ENCODE measurements at places on chromosomes 5 and 9.

GRCh38 chr9:104740621-104741020 is 6.9 kb upstream of the NIPSNAP3A start:
- peaks cover 2% of the 10 kb centered on the region for H3K4me1 ChIP-seq
- H3K27ac ChIP-seq: no peak overlapping the region

DNA sequence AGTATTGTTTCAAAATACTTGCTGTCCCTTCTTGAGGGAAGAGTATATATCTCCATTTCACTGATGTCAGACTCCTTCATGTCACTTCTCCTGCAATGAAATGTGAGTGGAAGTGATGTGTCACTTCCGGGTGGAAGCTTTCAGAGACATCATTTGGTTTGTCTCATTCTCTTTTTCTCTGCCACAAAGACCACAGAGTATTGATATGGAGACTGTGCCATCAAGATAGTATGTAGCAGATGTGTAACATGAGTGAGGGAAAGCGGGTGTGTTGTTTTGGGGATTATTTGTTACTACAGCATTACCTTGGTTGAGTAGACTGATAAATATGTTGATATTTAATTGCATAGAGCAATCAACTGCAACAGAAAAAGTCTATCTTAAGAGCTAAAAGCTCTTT is 169.8 kb downstream of the FBXL7 start:
- no peaks in the 10 kb centered on the region for H3K36me3 ChIP-seq
- H3K4me3 ChIP-seq: no peak overlapping the region
- H3K27ac ChIP-seq: no peak overlapping the region
- H3K4me1 ChIP-seq: no peaks in the 10 kb centered on the region
- DNase-seq: no peak
- H3K27me3 ChIP-seq: no peaks in the 10 kb centered on the region

- H3K36me3 ChIP-seq: no peaks in the 10 kb centered on the region
- no peaks in the 10 kb centered on the region for H3K4me1 ChIP-seq
- H3K27ac ChIP-seq: no peak overlapping the region
- no peaks in the 10 kb centered on the region for H3K27me3 ChIP-seq
Observed at GRCh38 chr5:4953576-4953975, 186.6 kb upstream of the ADAMTS16 start.

- no peaks in the 10 kb centered on the region for H3K27me3 ChIP-seq
- H3K4me1 ChIP-seq: no peaks in the 10 kb centered on the region
- no peaks in the 10 kb centered on the region for H3K36me3 ChIP-seq
Observed at GRCh38 chr5:173835131-173835530, 53.0 kb upstream of the CPEB4 start.

GRCh38 chr5:15893866-15894265 is 285.7 kb downstream of the MARCHF11 start:
- DNase-seq: no peak
- no peaks in the 10 kb centered on the region for H3K4me1 ChIP-seq
- no peak overlapping the region for H3K4me3 ChIP-seq
- no peak overlapping the region for H3K27ac ChIP-seq
- H3K36me3 ChIP-seq: no peaks in the 10 kb centered on the region
- no peaks in the 10 kb centered on the region for H3K27me3 ChIP-seq

- H3K4me1 ChIP-seq: no peaks in the 10 kb centered on the region
- DNase-seq: no peak
- no peak overlapping the region for H3K27ac ChIP-seq
Observed at GRCh38 chr9:86604741-86605140, 250.5 kb upstream of the TUT7 start.

DNA sequence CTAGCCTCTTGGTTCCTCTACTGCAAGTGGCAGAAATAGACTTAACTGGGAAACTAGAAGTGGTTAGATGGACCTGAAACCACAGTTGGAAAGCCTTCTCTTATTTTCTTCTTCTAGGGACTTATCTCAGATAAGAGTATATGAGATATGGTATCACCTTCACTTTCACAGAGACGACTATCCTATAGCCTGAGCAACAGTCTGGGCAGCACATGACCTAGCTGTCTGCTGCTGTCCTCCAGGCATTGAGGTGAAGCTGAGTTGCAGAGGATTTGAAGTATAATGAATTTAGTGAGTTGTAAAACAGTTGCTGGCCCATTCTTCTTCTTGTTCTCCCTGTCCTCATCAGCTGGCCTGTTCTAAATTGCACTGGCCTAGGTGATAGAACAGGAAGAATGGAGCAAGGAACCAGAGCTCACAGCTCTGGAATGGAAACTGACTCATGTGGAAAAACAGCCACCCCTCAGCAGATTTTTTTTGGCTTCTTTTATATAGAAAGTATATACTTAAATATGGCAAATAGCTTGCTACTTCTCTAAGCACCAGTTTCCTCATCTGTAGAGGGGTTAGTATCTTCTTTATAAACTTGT is 27.8 kb downstream of the RECK start:
- H3K4me1 ChIP-seq: peaks cover 5% of the 10 kb centered on the region
- H3K36me3 ChIP-seq: peaks cover 15% of the 10 kb centered on the region
- H3K27me3 ChIP-seq: no peaks in the 10 kb centered on the region

- H3K27me3 ChIP-seq: no peaks in the 10 kb centered on the region
- H3K27ac ChIP-seq: no peak overlapping the region
- H3K4me3 ChIP-seq: no peak overlapping the region
Observed at GRCh38 chr5:95261437-95262175, 23.3 kb downstream of the MCTP1 start.

DNA sequence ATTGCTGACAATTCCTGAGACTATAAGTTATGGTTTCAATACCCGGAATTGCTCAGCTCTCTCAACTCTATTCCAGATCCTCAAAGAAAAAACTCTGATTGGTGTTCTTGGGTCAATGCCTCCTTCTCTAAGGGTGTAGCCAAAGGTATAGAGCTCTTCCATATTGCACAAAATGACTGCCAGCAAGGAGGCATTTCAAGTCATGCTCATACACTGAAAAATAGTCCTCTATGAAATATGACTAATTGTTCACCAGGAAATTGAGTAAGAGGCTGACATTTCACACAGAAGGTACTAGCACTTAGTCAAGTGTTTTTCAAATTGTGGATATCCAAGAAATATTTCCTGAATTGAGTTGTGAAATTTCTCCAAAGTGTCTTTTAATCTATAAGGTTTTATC is 111.1 kb upstream of the KLF9 start:
- H3K36me3 ChIP-seq: peaks cover 12% of the 10 kb centered on the region
- DNase-seq: no peak
- H3K4me1 ChIP-seq: peaks cover 11% of the 10 kb centered on the region
- no peaks in the 10 kb centered on the region for H3K27me3 ChIP-seq

DNA sequence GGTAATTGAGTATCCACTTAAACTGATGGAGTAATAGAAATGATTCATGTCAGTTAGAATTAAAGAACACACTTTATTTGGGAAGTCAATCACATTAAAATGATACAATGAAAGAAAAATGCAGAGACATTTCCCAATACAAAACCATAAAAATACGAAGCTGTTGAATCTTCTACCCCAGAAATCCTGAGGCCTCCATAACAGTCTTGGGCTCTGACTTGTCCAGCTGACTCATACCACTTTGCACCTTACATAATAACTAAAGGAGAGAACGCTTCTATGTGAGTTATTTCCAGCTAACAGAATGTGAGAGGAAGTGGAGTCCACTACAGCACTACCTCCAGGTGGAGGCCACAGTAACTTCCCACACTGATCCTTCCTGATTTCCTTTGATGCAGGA is 305.0 kb downstream of the MRPS30 start:
- DNase-seq: no peak
- no peaks in the 10 kb centered on the region for H3K36me3 ChIP-seq
- H3K4me3 ChIP-seq: no peak overlapping the region
- H3K27ac ChIP-seq: no peak overlapping the region
- no peaks in the 10 kb centered on the region for H3K27me3 ChIP-seq

- no peak overlapping the region for H3K4me3 ChIP-seq
- H3K27me3 ChIP-seq: no peaks in the 10 kb centered on the region
- H3K4me1 ChIP-seq: no peaks in the 10 kb centered on the region
Observed at GRCh38 chr9:107684224-107684623, 194.7 kb upstream of the KLF4 start.

GRCh38 chr5:177025101-177025601 is 2.7 kb downstream of the ZNF346 start:
- peaks cover 44% of the 10 kb centered on the region for H3K36me3 ChIP-seq
- H3K4me3 ChIP-seq: no peak overlapping the region
- peaks cover 38% of the 10 kb centered on the region for H3K4me1 ChIP-seq
- H3K27ac ChIP-seq: no peak overlapping the region
- no peak for DNase-seq

GRCh38 chr5:1007221-1007680 is 1.4 kb upstream of the NKD2 start:
- peaks cover 56% of the 10 kb centered on the region for H3K27me3 ChIP-seq
- DNase-seq: no peak
- H3K27ac ChIP-seq: no peak overlapping the region
- peaks cover 36% of the 10 kb centered on the region for H3K4me1 ChIP-seq
- no peak overlapping the region for H3K4me3 ChIP-seq
- H3K36me3 ChIP-seq: no peaks in the 10 kb centered on the region

- H3K27me3 ChIP-seq: no peaks in the 10 kb centered on the region
- DNase-seq: no peak
- no peaks in the 10 kb centered on the region for H3K36me3 ChIP-seq
- H3K4me1 ChIP-seq: no peaks in the 10 kb centered on the region
- no peak overlapping the region for H3K4me3 ChIP-seq
- H3K27ac ChIP-seq: no peak overlapping the region
Observed at GRCh38 chr9:134943836-134944235, 26.1 kb upstream of the FCN1 start.

- peaks cover 27% of the 10 kb centered on the region for H3K4me1 ChIP-seq
- peaks cover 10% of the 10 kb centered on the region for H3K36me3 ChIP-seq
- peak overlapping the region; percentile 92 for H3K4me3 ChIP-seq
- DNase-seq: no peak
- no peaks in the 10 kb centered on the region for H3K27me3 ChIP-seq
Observed at GRCh38 chr9:129036923-129037766, 719 bp downstream of the MIGA2 start.

DNA sequence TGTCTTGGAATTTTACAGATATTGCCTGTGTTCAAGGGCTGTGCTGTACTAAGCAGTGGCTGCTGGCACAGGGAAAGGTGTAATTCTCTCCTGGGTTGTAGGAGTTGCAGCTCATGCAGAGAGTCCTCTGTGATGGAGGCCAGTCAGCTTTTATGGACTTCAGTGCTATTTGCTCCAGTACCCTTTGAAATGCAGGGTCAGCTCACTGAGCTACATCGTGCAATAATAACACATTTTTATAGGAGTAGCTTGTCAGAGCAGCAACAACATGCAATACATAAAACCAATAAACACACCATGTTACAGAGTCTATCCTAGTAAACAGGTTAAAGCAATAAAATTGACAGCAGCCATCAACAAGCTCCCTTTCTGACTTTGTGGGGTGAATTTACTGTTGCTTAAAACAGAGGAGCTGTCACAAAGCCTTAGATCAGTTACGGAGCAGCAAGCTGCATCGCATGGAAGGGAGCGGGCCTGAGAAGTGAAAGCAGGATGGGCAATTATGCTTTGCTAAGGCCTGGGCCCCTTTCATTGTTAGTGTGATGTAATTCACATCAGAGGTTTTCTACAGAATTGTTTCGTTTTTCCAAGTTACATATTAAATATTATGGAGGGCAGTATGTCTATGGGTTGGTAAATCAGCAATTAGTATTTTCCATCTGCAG is 16.8 kb downstream of the CD180 start:
- peaks cover 52% of the 10 kb centered on the region for H3K36me3 ChIP-seq
- DNase-seq: no peak
- peaks cover 57% of the 10 kb centered on the region for H3K4me1 ChIP-seq

DNA sequence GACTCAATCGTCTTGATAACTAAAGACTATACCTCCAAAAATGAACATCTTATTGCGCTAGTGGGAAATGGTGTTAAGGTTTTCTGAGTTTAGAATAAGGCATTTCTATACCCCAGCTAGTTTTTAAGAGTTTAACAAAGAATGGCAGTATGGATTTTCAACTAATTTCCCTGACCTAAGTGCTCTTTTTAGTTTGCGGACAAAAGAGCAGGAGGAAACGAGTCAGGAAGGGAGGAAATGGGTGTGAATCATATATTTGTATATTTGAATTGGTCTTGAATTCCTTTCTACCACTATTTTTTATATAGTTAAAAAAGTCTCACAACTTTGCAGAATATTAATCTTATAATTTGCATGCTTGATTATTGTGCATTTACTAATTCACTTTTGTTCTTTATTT is 516.3 kb upstream of the ZNF608 start:
- no peak for DNase-seq
- no peaks in the 10 kb centered on the region for H3K36me3 ChIP-seq
- no peak overlapping the region for H3K4me3 ChIP-seq
- H3K4me1 ChIP-seq: no peaks in the 10 kb centered on the region
- no peaks in the 10 kb centered on the region for H3K27me3 ChIP-seq
- H3K27ac ChIP-seq: no peak overlapping the region

GRCh38 chr5:158985492-158985891 is 114.2 kb downstream of the EBF1 start:
- H3K27me3 ChIP-seq: no peaks in the 10 kb centered on the region
- H3K36me3 ChIP-seq: no peaks in the 10 kb centered on the region
- no peak overlapping the region for H3K4me3 ChIP-seq
- H3K27ac ChIP-seq: no peak overlapping the region

- DNase-seq: no peak
- H3K4me1 ChIP-seq: no peaks in the 10 kb centered on the region
- H3K36me3 ChIP-seq: no peaks in the 10 kb centered on the region
- no peaks in the 10 kb centered on the region for H3K27me3 ChIP-seq
- no peak overlapping the region for H3K27ac ChIP-seq
Observed at GRCh38 chr9:35226651-35227050, 64.8 kb downstream of the UNC13B start.

- peaks cover 5% of the 10 kb centered on the region for H3K4me1 ChIP-seq
- no peak for DNase-seq
- H3K36me3 ChIP-seq: no peaks in the 10 kb centered on the region
- no peak overlapping the region for H3K4me3 ChIP-seq
- peaks cover 23% of the 10 kb centered on the region for H3K27me3 ChIP-seq
- no peak overlapping the region for H3K27ac ChIP-seq
Observed at GRCh38 chr9:87340391-87340790, 157.3 kb upstream of the DAPK1 start.

GRCh38 chr5:118561971-118562370 is 426.4 kb downstream of the DTWD2 start:
- no peaks in the 10 kb centered on the region for H3K27me3 ChIP-seq
- no peaks in the 10 kb centered on the region for H3K36me3 ChIP-seq
- no peak overlapping the region for H3K4me3 ChIP-seq
- DNase-seq: no peak

DNA sequence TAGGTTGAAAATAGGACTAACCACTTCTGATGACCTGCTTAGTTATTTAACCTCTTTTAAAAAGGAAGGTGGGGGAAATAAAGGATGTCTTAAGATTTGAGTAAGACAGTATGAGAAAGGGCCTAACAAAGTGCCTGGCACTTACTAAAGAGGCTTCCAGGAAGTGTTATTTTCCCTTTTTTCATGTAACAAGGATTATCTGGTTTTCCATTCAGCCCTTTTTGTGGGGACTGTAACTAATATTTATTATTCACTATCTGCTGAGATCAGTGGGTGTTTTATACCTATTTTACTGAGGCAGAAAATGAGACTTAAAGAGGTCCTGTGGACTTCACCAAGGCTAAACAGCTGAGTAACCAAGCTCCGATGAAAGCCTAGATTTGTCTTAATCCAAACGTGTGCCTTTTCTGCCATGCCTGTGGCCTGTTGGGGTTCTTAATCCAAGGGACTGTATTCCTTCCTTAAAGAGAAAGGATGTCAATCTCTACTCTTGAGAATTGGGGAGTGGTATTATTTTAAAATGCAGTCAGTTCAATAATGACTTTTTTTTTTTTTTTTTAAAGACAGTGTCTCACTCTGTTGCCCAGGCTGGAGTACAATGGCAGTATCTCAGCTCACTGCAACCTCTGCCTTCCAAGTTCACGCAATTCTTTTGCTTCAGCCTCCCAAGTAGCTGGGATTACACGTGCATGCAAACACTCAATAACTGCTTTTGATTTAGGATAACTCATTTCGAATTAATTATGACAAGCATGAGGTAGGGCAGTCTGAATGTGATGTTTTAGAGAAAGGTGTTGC is 6.5 kb downstream of the JMY start:
- DNase-seq: no peak
- peaks cover 6% of the 10 kb centered on the region for H3K36me3 ChIP-seq
- peaks cover 42% of the 10 kb centered on the region for H3K4me1 ChIP-seq
- no peak overlapping the region for H3K4me3 ChIP-seq
- H3K27me3 ChIP-seq: no peaks in the 10 kb centered on the region
